ENCODE measurements at places on chromosomes 2 and 18.

DNA sequence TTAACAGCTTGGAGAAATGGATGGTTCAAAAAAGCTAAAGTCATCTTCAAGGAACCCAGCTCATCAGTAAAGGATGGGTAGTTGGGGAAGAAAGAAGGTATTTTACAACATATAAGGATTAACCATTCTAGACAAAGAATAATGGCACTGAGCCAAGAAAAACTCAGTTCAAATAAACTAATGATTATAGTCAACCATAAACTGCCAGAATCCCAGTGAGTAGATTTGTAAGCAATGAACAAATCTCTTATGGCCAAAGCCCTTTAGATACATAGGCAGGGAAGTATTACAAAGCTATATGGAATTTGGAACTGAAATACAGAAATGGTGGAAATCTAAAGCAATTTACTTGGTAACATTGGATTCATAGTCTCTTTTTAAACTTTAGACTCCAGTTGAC, 92.4 kb upstream of the ZFP36L2 start:
- no peak for DNase-seq

DNA sequence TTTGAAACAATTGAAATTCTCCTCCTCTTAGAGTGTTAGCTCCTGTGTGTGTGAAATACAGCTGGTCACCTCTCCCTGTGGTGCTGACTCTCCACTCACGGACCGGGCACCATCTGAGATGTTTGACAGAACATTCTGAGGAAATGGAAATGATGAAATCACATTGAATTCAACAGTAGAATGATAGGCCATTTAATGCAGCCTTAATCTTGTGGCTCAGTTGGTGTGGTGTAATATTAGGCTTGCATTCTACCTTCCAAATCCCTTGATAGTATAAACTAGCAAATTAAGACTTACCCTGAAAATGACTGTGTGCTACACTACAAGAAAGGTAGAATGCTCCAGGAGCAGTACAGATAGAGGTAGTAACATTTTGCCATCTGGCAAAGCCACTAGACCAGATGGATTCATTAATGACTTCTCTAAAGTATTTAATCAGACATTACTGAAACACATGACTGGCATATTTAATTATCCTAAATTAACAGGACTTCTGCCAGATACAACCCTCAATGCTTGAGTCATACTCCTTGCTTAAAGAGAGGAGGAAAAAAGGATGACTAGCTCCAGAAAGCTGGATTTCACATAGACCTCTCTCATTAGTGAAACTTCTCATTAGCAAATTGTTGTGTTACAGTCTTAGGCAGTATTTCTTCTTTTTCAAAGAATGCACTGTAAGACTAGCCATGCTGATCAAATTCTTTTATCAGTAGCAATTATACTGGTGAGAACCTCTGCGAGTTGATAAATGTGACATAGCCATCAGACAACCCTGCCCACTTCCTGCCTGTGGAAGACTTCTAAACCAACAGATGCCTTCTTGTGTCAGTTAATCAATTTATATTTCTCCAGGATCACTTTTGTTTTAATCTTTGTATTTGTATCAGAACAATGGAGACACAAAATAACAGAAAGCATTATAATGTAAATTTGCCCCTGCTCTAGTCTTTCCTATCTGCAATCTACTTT, 80.6 kb downstream of the EML6 start:
- no peak for DNase-seq

DNA sequence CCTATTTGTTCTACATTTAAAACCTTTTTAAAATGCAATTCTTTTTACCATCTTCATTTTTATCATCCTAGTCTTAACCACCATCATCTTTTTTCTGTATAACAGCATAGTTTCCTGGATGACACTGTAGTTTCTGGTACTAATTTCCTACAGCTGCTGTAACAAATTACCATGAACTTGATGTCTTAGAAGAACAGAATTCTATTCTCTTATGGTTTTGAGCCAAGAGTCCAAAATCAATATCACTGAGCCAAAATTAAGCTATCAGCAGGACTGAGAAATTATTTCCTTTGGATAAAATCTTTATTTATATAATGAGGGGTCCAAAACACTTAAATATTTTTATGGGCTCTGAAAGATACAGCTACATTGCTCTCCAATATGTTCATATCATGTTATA, 539.3 kb downstream of the METTL4 start:
- no peak for DNase-seq

GRCh38 chr2:102141011-102141943, 1.3 kb upstream of the IL1R1 start:
- no peak for DNase-seq

GRCh38 chr2:147806846-147807245, 38.0 kb upstream of the ACVR2A start:
- DNase-seq, result no peak

GRCh38 chr18:58541146-58541788, 87.6 kb downstream of the ALPK2 start:
- peak; percentile 46 for DNase-seq

DNA sequence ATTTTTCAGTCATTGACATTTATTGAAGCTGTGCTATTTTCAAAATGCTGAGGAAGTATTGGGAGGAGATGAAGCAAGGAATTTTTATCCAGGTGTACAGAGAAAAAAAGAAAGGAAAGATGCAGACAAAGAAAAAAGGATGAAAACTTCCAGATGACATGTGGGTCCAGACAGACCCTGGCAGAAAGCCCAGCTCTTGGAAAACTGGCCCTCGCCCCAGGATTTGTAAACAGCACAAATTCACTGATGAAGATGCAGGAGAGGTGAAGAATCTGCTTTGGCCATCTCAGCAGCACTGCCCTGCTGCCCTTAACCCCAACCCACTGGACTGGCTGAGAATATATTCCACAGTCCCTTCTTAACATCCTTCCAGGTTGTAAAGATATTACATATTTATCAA, 12.5 kb downstream of the TACR1 start:
- DNase-seq, result no peak

DNA sequence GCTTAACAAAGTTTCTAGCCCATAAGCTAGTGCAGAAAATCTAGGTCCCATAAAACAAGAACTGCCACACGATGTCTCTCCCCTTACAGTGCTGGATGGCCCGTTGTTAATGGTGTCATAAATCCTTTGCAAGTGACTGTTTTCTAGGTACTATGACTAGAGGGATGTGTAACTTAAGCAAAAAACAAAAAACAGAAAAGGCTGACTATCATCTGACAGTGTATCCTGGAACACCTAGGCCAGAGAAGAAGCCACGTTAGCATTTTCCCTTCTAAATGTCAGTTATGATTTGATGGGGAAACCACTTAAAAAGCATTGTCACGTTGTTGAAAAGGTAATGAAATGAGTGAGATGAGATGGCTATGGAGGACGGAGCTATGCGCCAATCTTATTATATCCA, 2.4 kb downstream of the CASP8 start:
- DNase-seq, result no peak

GRCh38 chr2:27171351-27171848, 22.6 kb downstream of the TCF23 start:
- no peak for DNase-seq

DNA sequence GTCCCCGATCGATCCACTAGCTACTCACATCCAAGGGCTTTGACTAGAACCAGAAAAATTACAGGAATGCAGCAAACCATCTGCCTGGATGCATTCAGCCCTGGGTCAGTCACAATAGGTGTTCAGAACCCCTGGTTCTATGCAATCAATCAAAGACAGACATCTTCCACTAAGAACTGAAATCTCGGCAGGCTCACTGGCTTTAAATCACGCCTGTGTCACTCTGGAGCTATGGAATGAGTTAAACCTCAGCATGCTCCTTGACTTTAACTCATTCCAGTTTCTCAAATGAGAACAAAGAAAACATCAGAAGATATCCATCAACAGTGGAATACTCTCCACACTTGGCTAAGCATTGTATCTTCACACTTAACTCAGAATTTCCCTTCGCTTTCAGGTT, 68.1 kb upstream of the SPTBN1 start:
- DNase-seq, result no peak

- DNase-seq, result no peak
Measured at GRCh38 chr2:217040099-217040498, 180.2 kb upstream of the TNP1 start.

- DNase-seq, result no peak
Measured at GRCh38 chr2:74559912-74560311, 5.4 kb downstream of the DOK1 start.

- no peak for DNase-seq
Measured at GRCh38 chr18:8031496-8031895, 464.4 kb downstream of the PTPRM start.

DNA sequence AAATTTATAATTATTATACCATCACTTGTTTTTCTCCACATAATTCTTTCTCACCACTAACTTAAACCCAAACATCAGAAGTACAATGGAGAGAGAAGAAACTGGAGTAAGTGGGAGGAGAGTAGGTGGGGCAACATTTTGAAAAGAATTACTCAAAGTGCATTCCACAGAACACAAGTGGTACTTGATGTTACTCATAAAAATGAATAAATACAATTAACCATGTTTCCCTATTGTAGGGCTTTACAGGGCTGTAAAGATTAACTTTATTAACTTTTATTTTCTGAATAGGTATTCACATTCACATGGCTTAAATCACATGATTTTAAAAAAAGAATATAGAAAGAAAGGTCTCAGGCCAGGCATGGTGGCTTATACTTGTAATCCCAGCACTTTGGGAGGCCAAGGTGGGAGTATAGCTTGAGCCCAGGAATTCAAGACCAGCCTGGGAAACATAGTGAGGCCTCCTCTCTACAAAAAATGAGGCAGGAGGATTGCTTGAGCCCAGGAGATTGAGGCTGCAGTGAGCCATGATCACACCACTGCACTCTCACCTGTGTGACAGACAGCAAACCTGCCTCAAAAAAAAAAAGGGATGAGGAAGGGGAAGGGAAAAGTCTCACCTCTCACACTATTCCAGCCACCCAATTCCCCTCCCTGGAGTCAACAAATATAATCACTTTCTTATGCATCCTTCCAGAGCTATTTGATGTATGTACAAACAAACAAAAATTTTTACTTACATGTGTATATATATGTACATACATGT, 47.1 kb downstream of the KCNG3 start:
- no peak for DNase-seq

DNA sequence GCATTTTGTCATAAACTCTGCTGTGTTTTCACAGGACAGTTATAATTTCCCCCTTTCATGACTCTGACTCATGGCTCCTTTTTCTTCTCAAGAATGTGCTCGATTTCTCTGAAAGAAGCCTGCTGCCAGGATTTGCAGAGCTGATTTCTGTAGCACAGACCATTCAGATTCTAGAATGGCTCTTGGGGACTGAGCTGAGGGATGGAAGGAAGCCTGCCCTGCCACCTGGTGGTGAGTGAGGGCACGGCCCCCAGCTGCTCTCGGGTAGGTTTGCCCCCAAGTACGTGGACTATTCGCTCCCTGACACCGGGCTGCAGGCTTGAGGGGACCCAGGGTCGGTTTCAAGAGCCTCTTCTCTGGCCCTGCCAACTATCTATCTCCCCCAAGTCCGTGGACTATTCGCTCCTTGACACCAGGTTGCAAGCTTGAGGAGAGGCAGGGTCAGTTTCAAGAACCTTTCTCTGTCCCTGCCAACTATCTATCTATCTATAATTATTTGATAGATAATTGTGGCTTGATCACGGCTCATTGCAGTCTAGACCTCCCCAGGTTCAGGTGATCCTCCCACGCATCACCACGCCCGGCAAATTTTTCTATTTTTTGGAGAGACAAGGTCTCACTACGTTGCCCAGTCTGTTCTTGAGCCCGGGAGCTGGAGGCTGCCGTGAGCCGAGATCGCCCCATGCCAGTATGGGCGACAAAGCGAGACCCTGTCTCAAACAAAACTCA, 1.4 kb upstream of the SMYD5 start:
- peak; percentile 80 for DNase-seq

- no peak for DNase-seq
Measured at GRCh38 chr2:121897335-121897970, 142.0 kb downstream of the TSN start.

DNA sequence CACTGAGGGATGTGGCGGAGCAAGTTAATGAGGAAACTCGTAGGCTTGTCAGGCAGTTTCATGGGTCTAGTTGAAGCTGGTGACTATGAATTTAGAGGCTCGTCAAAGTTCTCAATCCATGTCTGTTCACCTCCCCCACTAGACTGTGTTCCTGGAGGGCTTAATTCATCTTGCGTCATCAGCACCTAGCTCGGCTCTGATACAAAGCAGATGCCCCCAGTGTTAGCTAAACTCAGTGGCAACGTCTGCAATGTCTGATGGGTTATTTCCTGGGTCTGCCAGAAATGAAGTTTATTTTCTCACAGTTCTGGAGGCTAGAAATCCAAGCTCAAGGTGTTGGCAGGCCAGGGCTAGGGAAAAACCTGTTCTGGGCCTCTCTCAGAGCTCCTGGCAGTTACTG, 140.6 kb downstream of the PID1 start:
- no peak for DNase-seq

DNA sequence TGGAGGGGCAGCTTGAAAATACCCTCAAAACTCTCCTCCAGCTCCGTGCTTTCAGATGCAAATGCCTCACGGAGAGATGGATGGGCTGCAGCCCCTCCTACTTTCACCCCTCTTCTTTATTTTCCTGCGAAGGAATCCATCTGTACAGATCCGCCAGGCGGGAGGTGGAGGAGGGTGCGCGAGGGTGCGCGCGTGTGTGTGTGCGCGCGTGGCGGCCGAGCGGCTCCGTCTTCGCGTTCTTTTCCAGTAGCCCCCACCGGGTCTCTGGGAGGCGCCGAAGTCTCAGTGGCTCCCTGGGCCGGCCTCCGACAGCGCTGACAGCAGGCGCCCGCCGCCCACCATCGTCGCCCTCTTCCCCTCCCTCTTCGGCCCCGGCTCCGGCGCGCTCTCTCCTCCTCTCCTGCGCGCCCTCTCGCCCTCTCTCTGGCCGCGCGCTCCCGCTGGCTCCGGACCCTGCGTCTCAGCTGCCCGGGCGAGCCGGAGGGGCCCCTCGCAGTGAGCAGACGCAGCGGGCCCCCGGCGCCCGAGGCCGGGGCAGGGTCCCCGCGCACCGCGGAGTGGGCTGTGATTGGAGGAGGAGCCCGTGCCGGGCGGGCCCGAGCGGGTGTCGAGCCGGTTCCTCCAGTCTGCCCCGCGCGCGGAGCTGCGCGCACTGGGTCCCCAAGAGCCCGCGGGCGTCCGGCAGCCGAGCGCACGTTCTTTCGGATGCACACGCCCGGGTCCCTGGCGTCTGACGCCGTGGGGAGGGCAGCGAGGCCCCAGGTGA, at the start of gene CDH7:
Gene CDH7, plus strand, starts transcription at position 624 of the 766 bp plus-strand sequence. CDS start 11,831 bp downstream, outside the sequence.
- DNase-seq, result no peak

- DNase-seq, result no peak
Measured at GRCh38 chr2:185899366-185899765, 160.8 kb downstream of the FSIP2 start.

DNA sequence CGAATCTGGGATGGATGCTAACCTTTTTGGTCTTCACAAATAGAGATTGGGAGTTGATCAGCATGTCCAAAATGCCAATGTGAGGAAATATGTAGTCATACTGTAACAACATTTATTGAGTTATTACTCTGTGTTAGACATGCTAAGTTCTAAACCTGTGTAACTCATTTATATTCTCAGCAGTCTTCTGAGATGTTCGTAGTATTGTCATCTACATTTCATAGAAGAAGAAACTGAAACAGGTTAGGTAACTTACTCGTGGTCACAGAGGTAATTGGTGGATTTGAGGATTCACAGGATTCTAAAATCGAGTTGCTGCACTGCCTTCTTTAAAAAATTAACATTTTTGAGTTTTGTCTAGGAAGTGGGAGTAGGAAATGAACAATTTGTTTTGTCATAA, 162.1 kb downstream of the UBE2E3 start:
- no peak for DNase-seq

All from activated CD4-positive, alpha-beta T cell treated with anti-CD3 and anti-CD28 coated beads, Interleukin-2, amount 50 U/mL, for 48 hours (primary cell).